ENCODE measurements at places on chromosomes 11 and 22. TPM values are rescaled to one million over a fixed set of nuclear protein-coding genes. Genes with fewer than 3 reads are reported as not detected.

The KCNJ1 gene
- total RNA-seq = 0.23 TPM

The ACRV1 gene
- not detected for total RNA-seq

The GRAP2 gene
- 10.1 TPM for total RNA-seq

The EIF3F gene
- 200 TPM for total RNA-seq

The MMP10 gene
- total RNA-seq = 0.23 TPM

The LARGE2 gene
- 6.0 TPM for total RNA-seq

The SLC22A8 gene
- not detected for total RNA-seq

The PGA5 gene
- not detected for total RNA-seq

The DDI1 gene
- not detected for total RNA-seq

GRCh38 chr11:120091121-120091520, 46.8 kb downstream of the TRIM29 start:
- DNase-seq = no peak
- H3K4me1 ChIP-seq = no peaks in the 10 kb centered on the region
- H3K27me3 ChIP-seq = no peaks in the 10 kb centered on the region
- no peaks in the 10 kb centered on the region for H3K36me3 ChIP-seq
- H3K27ac ChIP-seq = no peak overlapping the region

- no peaks in the 10 kb centered on the region for H3K36me3 ChIP-seq
- H3K27ac ChIP-seq = no peak overlapping the region
- H3K27me3 ChIP-seq = no peaks in the 10 kb centered on the region
- DNase-seq = peak; percentile 42
- H3K4me1 ChIP-seq = no peaks in the 10 kb centered on the region
- no peak overlapping the region for H3K4me3 ChIP-seq
These were observed 1213.3 kb upstream of the RAG2 start for GRCh38 chr11:37811349-37811748.

- H3K36me3 ChIP-seq = no peaks in the 10 kb centered on the region
- H3K27ac ChIP-seq = no peak overlapping the region
- no peak for DNase-seq
- no peaks in the 10 kb centered on the region for H3K4me1 ChIP-seq
- H3K4me3 ChIP-seq = no peak overlapping the region
These were observed 330.9 kb downstream of the CNTN5 start for GRCh38 chr11:99351624-99352023.

DNA sequence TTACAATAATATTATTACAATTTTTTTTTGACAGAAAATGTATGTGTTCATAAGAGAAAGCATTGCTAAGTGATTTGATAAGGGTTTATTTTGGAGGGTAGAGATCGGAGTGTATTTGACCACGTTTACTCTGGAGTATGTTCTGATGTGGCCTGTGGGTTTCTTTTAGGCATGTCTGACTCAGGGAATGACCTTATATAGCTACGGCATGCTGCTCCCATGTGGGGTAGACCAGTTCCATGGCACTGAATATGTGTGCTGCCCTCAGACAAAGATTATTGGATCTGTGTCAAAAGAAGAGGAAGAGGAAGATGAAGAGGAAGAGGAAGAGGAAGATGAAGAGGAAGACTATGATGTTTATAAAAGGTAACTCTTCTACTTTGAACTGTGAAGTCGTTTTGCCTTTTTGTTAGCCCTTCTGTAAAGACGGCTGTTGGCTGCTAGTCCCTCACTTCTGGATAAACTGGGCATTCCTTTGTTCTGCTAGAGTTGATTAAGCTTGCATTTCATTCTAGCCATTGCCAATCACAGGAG, 38.1 kb upstream of the ST14 start:
- H3K27ac ChIP-seq = peak overlapping the region; percentile 18
- H3K36me3 ChIP-seq = peaks cover 41% of the 10 kb centered on the region
- H3K4me1 ChIP-seq = peaks cover 59% of the 10 kb centered on the region
- H3K4me3 ChIP-seq = no peak overlapping the region
- DNase-seq = no peak
- H3K27me3 ChIP-seq = no peaks in the 10 kb centered on the region

- no peaks in the 10 kb centered on the region for H3K36me3 ChIP-seq
- no peak overlapping the region for H3K27ac ChIP-seq
- H3K4me3 ChIP-seq = no peak overlapping the region
- DNase-seq = no peak
- no peaks in the 10 kb centered on the region for H3K27me3 ChIP-seq
These were observed 12.4 kb upstream of the PRRG4 start for GRCh38 chr11:32817181-32817851.

- no peak overlapping the region for H3K4me3 ChIP-seq
- H3K27ac ChIP-seq = no peak overlapping the region
- no peaks in the 10 kb centered on the region for H3K27me3 ChIP-seq
These were observed 78.6 kb upstream of the B3GNT6 start for GRCh38 chr11:76955459-76956114.

GRCh38 chr11:71430166-71430565, 18.0 kb downstream of the DHCR7 start:
- no peaks in the 10 kb centered on the region for H3K27me3 ChIP-seq
- no peak overlapping the region for H3K4me3 ChIP-seq
- H3K27ac ChIP-seq = no peak overlapping the region
- peaks cover 6% of the 10 kb centered on the region for H3K36me3 ChIP-seq
- DNase-seq = peak; percentile 63
- H3K4me1 ChIP-seq = peaks cover 9% of the 10 kb centered on the region

GRCh38 chr11:71433648-71434450, 14.3 kb downstream of the DHCR7 start:
- DNase-seq = peak; percentile 88
- peaks cover 29% of the 10 kb centered on the region for H3K36me3 ChIP-seq
- H3K4me1 ChIP-seq = peaks cover 2% of the 10 kb centered on the region
- H3K27ac ChIP-seq = no peak overlapping the region

- no peak overlapping the region for H3K4me3 ChIP-seq
- H3K36me3 ChIP-seq = no peaks in the 10 kb centered on the region
- H3K27me3 ChIP-seq = no peaks in the 10 kb centered on the region
- peaks cover 10% of the 10 kb centered on the region for H3K4me1 ChIP-seq
- H3K27ac ChIP-seq = no peak overlapping the region
- no peak for DNase-seq
These were observed 2.8 kb upstream of the TMPRSS13 start for GRCh38 chr11:117931971-117932370.

GRCh38 chr22:19842393-19843106, 12.1 kb downstream of the GNB1L start:
- peaks cover 31% of the 10 kb centered on the region for H3K4me1 ChIP-seq
- H3K27ac ChIP-seq = no peak overlapping the region
- no peak overlapping the region for H3K4me3 ChIP-seq
- no peaks in the 10 kb centered on the region for H3K27me3 ChIP-seq
- DNase-seq = no peak

DNA sequence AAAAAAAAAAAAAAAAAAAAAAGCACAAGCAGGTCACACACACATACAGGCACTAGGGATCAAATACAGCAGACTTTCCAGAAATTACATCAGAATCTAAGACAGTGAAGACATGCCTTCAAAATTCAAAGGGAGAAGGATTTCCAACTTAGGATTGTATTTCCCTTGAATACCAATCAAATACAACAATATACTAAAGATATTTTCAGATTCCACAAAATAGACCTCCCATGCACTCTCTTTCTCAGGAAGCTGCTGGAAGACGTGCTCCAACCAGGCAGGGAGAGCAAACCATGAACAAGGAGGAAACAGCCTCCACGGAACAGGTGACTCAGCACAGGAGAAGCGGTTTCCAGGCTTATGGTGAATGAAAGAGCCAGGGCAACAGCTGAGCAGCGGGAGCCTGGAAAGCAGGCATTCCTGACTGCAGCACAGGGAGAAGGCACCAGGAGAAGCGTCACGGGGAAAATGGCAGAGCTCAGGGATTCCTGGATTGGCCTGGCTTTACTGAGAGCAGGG, 32.0 kb downstream of the TMEM184B start:
- no peak for DNase-seq
- peaks cover 55% of the 10 kb centered on the region for H3K4me1 ChIP-seq
- no peak overlapping the region for H3K4me3 ChIP-seq
- peaks cover 27% of the 10 kb centered on the region for H3K36me3 ChIP-seq

DNA sequence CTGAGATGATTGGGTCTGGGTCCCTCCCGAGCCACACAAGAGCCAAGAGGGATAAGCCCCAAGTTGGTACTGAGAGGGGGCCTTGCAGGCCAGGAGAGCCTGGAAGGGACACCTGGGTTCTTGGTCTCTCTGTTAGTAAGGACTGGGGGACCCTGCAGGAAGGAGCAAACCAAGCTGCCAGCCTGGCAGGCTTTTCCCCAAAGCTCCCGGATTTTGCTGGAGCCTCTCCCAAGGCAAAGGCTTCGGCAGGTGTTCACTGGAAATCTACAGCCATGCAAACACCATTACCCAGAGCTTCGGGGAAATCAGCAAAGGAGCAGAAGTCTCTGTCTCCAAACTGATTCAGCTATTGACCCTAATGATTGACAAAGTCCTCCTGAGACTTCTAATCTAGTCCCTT, 527.9 kb downstream of the BUD13 start:
- no peaks in the 10 kb centered on the region for H3K27me3 ChIP-seq
- H3K4me1 ChIP-seq = no peaks in the 10 kb centered on the region
- H3K4me3 ChIP-seq = no peak overlapping the region
- H3K27ac ChIP-seq = no peak overlapping the region
- DNase-seq = no peak

GRCh38 chr11:64794526-64794925, 8.5 kb downstream of the MAP4K2 start:
- no peak overlapping the region for H3K27ac ChIP-seq
- DNase-seq = peak; percentile 22
- no peaks in the 10 kb centered on the region for H3K27me3 ChIP-seq
- peaks cover 25% of the 10 kb centered on the region for H3K36me3 ChIP-seq
- peaks cover 7% of the 10 kb centered on the region for H3K4me1 ChIP-seq
- H3K4me3 ChIP-seq = no peak overlapping the region

DNA sequence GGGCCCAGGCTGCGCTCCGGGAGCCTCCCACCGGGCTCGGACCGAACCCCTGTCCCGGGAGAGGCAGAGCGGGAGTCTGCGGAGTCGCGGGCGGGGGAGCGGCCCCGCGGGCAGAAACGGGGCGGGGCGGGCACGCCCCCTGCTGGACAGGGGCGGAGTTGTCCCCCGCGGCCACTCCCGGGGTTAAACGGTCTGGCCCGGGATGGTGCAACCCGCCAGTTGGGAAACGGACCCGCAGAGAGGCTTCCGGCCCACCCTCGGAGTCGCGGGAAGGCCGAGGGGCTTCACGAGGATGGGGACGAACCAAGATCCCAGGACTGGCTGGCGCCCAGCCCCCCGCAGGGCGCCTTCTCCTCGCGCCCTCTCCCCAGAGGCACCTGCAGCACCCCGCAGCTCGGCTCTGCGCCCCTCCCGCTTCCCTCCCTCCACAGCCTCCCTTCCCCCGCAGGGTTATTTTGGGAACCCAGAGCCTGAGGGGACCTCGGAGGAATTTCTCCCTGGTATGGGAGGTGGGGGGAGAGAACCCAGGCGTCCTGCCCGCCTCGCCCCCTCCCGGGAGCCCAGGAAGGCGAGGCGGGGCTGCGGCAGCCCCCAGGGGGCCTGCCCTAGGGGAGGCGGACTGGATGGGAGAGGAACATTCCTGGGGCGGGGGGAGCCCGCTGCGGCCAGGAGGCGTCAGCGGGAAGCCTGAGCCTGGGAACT, 902 bp downstream of the RASGRP2 start:
- DNase-seq = peak; percentile 92
- H3K36me3 ChIP-seq = peaks cover 2% of the 10 kb centered on the region
- H3K27ac ChIP-seq = peak overlapping the region; percentile 82

- no peaks in the 10 kb centered on the region for H3K27me3 ChIP-seq
- no peak overlapping the region for H3K4me3 ChIP-seq
- no peaks in the 10 kb centered on the region for H3K36me3 ChIP-seq
- peak overlapping the region; percentile 24 for H3K27ac ChIP-seq
- H3K4me1 ChIP-seq = peaks cover 16% of the 10 kb centered on the region
- peak; percentile 71 for DNase-seq
These were observed 44.5 kb downstream of the FEZ1 start for GRCh38 chr11:125451400-125452124.

DNA sequence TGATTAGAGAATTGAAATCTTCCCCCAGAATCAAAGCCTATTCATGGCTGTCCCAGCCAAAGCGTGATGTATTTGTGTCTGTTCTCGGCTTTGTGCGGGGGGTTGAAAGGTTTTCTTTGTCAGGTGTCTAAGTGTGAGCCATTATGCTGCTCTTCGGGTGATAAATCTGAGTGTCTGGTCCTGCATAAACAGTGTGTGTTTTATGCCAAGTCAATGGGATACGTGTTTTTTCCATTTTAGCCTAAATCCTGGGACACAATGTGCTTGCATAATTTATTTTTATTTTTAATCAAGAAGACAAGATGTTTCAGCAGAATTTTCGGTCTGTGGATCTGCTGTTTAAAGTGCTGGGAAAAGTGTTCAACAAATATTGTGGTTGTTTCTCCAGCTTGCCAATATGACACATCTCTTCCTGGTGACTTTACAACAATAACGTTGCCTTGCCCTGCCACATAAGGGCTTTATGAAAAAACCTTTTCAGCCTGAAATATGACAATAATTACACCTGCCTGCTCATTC, 267.8 kb downstream of the TBC1D22A start:
- H3K36me3 ChIP-seq = no peaks in the 10 kb centered on the region
- H3K4me3 ChIP-seq = no peak overlapping the region
- no peak for DNase-seq
- H3K4me1 ChIP-seq = peaks cover 11% of the 10 kb centered on the region
- no peaks in the 10 kb centered on the region for H3K27me3 ChIP-seq

DNA sequence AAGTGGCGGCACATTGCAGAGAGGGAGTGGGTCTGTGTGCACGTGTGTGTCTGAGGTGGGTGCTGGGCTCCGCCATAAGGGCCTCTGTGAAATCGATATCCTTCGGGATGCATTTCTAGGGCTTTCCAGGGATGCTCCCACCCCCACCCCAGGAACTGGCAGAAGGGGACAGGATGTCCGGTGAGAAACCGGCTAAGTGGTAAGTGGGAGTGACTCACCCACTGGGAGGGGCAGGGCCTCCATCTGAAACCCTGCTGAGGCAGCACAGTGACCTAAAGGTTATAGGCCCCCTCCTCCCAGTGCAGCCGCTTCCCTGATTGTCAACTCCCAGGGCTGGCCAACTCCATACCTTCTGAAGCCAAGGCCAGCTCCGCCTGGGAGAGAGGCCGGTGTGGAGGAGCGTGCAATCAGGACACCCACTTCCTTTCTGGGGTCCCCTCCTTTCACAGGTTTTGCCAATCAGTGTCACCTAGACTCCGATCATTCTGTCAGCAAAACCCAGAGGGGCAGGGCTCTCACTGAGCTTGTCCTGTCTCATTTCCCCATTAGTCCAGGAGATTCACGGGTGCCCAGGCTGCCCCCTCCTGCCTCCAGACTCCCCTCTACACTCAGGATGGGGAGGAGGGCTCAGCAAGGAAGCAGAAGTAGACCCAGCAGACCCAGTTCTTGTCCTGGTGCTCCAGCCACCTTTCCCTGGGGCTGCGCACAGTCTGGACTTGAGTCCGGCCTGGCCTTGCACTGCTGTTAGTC, 44.5 kb downstream of the NECTIN1 start:
- peaks cover 6% of the 10 kb centered on the region for H3K4me1 ChIP-seq
- H3K27ac ChIP-seq = no peak overlapping the region
- no peak overlapping the region for H3K4me3 ChIP-seq
- no peak for DNase-seq
- no peaks in the 10 kb centered on the region for H3K36me3 ChIP-seq
- H3K27me3 ChIP-seq = no peaks in the 10 kb centered on the region

GRCh38 chr22:44703255-44703870, 1.4 kb downstream of the PRR5 start:
- DNase-seq = no peak
- no peak overlapping the region for H3K27ac ChIP-seq
- H3K4me3 ChIP-seq = peak overlapping the region; percentile 68
- H3K4me1 ChIP-seq = peaks cover 21% of the 10 kb centered on the region
- H3K27me3 ChIP-seq = no peaks in the 10 kb centered on the region

GRCh38 chr11:112477581-112478317, 217.1 kb upstream of the PLET1 start:
- H3K4me3 ChIP-seq = no peak overlapping the region
- no peaks in the 10 kb centered on the region for H3K36me3 ChIP-seq
- H3K4me1 ChIP-seq = no peaks in the 10 kb centered on the region

GRCh38 chr11:100785148-100785983, 98.3 kb downstream of the ARHGAP42 start:
- no peak for DNase-seq
- H3K27me3 ChIP-seq = no peaks in the 10 kb centered on the region
- no peak overlapping the region for H3K4me3 ChIP-seq
- no peaks in the 10 kb centered on the region for H3K36me3 ChIP-seq
- no peaks in the 10 kb centered on the region for H3K4me1 ChIP-seq
- H3K27ac ChIP-seq = no peak overlapping the region

All from upper lobe of right lung (tissue), 1 donor.